ENCODE measurements at places on chromosomes 5 and 9.

DNA sequence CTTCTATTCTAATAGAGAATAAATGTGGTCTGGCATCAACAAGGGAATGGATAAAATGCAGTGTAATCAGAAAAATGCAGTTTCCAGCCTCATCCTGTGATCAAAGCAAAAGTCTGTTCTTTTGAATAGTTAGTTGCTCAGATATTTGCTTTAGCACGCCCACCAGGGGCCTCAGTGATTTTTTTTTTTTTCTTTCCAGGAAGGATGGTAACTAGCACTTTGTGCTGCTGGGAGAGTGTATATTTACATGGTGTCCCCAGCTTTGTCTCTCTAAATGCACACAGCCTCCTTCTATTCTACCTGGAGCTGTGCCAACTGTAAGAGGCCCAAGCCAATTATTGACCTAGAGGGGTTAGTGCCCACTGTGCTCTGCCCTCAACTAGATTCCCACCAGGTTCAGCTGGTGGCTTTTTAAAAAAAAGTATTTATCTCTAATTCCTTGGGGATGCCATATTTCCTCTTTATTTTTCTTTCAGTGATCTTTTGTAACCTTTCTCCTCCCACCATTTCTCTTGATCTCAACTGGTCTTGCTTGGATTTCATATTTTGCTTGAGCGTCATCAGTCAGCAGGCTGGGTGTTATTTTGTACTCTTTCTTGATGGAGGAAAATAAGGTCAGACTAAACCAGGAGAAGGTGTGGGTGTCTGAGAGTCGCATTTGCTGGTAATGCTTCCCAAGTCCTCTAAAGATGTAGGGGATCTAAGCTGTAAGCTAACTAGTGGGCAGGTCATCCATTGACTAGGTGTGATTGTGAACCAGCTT is 193.0 kb upstream of the C9orf72 start:
- DNase-seq = no peak

- DNase-seq = no peak
Measured at GRCh38 chr5:8600843-8601242, 731.9 kb downstream of the MTRR start.

DNA sequence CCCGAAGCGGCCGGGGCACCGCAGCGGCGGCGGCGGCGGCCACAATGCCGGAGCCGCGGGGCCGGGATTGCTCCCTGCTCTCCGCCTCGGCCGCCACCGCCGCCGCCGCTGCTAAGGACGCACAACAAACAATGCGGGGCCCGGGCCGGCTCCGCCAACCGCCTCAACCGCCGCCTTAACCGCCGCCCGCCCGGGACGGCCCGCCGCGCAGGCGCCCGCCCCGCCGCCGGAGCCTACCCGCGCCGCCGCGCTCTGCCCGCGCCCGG is 254 bp downstream of the STRBP start:
- DNase-seq = no peak

DNA sequence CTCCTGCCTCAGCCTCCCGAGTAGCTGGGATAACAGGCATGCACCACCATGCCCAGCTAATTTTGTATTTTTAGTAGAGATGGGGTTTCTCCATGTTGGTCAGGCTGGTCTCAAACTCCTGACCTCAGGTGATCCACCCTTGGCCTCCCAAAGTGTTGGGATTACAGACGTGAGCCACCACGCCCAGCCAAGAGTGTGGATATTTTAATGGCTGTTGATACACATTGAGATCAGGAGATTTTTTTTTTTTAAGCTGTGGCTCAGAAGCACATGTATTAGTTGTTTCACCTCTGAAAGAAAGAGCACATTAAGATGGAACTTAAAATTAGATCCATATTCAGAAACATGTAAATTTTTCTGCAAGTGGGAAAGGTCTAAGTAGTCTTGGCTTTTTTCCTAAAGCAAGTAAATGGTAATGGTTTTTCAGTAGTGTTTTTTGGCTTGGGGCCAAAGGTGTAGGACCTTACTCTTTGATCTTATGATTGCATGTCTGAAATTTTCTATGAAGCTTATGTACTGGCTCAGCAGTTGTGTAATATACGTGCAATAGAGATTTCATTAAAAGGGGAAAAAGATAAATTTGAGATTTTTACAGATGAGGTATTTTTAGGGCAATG is 9.9 kb downstream of the RBM27 start:
- DNase-seq = peak; percentile 66

DNA sequence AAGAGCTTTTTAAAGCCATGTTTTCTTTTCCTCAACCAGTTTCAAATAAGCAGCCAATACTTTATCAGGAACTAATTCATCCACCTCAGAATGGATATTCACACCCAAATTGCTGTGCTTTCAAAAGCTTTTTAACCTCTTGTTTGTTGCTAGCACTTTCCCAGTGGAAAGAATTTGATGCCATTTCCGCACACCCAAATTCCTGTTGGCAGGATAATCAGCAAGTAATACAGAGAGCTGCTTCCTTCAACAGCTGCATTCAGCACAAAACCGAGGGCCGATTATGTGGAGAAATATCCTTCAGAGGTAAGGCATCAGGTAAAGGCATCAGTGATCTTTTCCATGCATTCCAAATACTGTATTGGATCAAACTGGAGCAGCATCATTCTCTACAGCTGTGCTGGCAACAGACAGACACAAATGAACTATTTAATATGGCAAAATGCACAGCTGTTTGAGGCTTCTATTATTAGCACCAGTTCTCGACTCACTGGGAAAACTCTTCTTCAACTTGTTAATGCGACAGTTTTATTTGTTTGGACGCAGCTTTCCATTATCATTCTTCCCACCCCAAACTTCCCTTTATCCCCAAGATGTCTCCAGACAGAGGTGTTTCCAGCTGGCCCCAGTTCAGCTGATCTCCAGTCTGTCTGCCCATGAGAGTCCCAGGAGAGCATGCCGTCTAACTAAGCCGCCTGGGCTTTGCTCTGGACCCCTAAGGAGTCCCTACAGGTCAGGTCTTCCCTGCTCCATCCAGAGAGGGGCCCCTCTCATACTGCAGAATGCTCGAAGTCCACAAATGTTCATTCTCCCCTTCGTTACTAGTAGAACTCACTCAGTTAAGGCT is 22.2 kb upstream of the MGAT1 start:
- no peak for DNase-seq

GRCh38 chr5:178310130-178310865 is 77.7 kb upstream of the PHYKPL start:
- no peak for DNase-seq

GRCh38 chr9:37083654-37084053 is 36.7 kb upstream of the ZCCHC7 start:
- DNase-seq = no peak

GRCh38 chr5:175541264-175541663 is 62.9 kb downstream of the SFXN1 start:
- no peak for DNase-seq

GRCh38 chr5:72141440-72142355 is 34.4 kb downstream of the MAP1B start:
- DNase-seq = no peak

DNA sequence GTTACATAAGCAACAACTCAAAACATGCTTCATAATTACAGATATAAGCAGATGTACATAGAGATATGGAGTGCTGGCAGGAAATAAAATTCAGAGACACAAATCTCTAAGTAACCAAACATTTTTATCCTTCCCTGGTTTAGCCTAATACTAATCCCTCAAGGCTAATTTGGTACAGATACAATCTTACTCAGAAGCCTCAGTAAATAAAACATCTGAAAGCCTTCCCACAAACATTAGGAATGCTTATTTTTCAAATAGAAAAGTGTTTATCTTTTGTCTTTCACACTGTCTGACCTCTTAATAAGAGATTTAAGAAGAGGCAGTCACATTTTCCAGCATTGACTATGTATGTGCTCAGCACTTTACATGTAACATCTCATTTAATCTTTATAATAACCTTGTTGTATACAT is 399.4 kb downstream of the ARRDC3 start:
- no peak for DNase-seq

DNA sequence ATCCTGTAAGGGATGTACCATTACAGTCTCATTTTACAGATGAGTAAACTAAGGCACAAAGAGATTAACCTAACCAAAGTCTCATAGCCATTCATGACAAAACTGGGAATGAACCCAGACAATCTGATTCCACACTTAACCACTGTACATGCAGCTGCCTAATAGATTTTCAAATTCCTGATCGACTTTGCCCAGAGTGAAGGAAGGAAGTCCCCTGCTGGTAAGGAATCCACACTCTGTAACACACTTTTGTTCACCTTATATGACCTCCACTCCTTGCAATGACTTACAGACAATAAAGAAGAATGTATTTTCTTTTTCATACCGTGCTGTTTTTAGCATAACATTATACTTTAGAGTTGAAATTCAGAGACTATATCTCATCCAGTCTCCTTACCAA is 31.3 kb upstream of the PLPP6 start:
- no peak for DNase-seq

DNA sequence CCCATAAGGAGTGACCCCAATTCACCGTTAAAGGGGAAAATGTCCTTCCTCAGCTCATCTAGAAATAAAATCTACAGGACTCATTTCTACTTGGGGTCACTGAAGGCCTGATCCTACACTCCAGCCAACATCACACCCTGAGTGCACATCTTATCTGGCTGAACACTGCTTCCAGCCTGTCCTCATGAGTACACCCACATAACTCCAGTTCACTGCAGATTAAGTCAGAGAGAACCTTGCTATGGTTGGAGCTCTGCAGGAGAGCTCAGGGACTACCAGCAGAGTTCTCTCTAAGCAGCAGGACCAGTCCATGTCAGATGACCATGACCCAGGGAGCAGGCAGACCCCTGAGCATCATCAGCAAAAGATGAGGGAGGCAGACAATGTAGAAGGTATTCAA is 126.9 kb upstream of the MAP3K1 start:
- DNase-seq = peak; percentile 90

DNA sequence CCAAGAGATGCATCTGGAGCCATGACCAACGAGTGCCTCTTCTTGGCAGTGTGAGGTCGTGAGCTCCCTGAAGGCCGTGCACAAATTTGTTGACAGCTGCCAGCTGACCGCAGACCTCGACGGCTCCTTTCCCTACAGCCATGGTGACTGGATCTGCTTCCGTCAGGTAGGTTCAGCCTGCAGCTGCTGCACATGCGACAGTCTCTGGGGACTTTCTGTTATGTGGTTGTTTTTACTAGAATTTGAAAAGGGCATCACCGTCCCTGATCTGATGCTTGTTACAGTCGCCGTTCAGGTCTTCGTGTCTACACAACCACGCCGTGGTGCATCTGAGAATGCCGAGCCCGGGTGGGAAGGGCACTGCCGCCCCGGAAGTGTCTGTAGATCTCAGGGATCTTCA is 36.5 kb upstream of the LRRC14B start:
- DNase-seq = no peak

DNA sequence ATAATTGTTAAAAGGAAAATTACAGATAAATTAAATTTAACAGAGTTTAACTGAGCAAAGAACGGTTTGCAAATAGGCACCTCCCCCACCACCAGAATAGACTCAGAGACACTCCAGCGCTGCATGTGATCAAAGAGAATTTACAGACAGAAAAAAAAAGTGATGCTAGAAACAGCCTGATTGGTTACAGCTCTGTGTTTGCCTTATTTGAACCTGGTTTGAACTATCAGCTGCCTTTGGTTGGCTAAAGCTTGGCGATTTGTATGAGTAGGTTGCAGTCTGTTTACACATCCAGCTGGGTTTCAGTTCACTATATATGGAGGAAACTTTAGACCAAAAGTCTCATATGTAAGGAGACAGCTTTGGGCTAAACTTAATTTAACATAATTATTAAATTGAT is 249.1 kb downstream of the ENC1 start:
- DNase-seq = no peak

GRCh38 chr5:78922879-78923621 is 62.1 kb downstream of the ARSB start:
- no peak for DNase-seq

DNA sequence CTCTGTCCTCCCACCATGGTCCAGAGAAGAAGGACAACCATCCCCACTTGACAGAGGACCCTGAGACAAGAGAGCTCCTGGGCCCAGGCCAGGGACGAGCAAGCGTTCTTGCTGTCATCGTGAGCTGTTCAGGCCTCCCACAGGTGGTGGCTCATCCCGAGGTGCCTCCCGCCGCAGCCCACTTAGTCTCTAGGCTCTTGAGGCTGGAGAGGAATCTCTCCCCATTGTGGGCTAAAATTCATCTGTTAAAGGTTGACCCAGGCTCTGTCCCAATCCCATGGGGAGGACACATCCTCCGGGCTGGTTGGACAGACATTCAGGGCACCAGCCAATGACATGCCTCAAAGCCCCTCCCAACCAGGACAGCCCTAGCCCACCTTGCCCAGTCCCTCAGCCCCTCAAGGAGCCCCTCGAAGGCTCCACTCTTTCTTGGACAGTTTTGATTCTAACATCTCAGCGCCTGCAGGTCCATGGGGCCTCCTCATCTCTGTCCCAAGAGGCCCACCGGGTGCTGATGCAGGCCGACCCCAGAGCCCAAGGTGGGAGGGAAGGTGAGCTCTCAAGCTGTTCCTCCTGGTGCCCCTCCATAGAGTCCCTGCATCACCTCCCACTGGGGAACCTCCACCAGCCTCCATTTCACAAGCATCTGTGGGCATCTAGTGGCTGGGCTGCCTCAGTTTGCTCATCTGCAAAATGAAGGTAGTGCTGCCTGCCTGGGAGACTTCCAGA is 52.9 kb downstream of the BARX1 start:
- DNase-seq = no peak

DNA sequence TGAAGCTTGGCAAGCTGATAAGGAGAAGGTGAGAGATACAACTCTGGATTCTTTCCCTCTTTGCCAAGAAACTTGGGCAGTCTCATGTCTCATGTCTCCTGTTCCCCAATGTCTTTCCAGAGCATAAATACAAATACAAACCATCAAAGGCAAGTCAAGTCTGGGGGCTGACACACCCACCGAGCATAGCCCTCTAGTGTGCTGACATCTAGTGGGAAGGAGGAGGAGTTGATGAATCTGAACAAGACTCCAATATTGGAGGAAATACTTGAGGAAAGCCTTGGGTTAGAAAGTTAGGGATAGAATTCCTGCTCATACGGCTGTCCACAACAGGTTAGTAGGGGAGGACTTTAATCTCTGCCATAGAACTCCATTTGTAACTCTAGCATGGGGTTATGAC is 8.6 kb downstream of the MLANA start:
- peak; percentile 26 for DNase-seq

- no peak for DNase-seq
Measured at GRCh38 chr9:61674465-61674864, 484.6 kb downstream of the SPATA31A7 start.

DNA sequence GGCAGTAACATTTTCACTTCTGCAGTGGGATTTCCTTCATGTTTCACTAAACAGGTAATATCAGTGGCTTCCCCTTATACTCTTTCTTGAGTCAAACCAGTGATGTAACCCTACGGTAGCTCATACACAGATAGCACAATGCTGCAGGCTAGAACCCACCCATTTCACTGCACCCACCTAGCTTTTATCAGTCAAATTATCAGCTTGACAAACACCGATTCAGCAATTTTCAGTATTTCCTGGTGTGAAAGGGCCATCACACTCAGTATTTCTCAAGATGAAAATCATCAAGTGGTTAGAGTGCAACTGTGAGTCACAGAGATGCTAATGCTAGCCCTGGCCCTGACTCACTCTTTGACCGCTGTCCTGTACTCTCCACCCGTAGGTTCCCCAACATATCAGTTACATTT is 242.3 kb upstream of the PTGER4 start:
- no peak for DNase-seq

- no peak for DNase-seq
Measured at GRCh38 chr9:106864373-106865143, 1.6 kb downstream of the ZNF462 start.

All from hematopoietic multipotent progenitor cell treated with erythropoietin and hydrocortisone succinate and interleukin-3 and kit ligand, for 8 days (in vitro differentiated cells).